ENCODE measurements at places on chromosomes 2 and 18. TPM values are rescaled to one million over a fixed set of nuclear protein-coding genes. Genes with fewer than 3 reads are reported as not detected.

DNA sequence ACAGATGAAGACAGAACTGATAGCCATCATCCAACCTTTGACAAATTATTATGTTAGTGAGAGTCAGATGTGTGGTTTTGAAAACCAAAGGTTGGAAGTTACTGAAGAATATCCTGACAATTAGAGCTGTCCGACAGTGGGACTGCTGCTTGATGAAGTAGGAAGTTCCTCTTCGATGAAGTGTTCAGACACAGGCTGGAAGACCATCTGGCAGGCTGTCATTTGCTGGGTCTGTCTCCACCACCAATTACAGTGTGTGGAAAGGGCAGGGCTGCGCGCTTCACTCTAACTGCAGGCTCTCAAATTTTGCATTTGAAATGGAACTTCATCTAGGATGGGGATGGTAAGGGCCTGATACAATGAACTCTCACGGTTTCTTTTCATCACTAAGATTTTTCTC, 313.8 kb downstream of the PIK3C3 start:
- DNase-seq = peak; percentile 29

GRCh38 chr18:48979944-48980890, 29.5 kb upstream of the SMAD7 start:
- no peak for DNase-seq

The TTC21B gene
- 28.6 TPM for total RNA-seq

The TCF23 gene
- not detected for total RNA-seq

GRCh38 chr2:230230087-230230486, 4.6 kb downstream of the SP140 start:
- DNase-seq = peak; percentile 64

The KIF5C gene
- 0.17 TPM for total RNA-seq

GRCh38 chr2:221612161-221612560, 40.1 kb upstream of the EPHA4 start:
- DNase-seq = no peak

GRCh38 chr2:1676913-1677820, 67.1 kb downstream of the PXDN start:
- no peak for DNase-seq

The NEMP2 gene
- 6.3 TPM for total RNA-seq

The IL36G gene
- total RNA-seq = not detected

DNA sequence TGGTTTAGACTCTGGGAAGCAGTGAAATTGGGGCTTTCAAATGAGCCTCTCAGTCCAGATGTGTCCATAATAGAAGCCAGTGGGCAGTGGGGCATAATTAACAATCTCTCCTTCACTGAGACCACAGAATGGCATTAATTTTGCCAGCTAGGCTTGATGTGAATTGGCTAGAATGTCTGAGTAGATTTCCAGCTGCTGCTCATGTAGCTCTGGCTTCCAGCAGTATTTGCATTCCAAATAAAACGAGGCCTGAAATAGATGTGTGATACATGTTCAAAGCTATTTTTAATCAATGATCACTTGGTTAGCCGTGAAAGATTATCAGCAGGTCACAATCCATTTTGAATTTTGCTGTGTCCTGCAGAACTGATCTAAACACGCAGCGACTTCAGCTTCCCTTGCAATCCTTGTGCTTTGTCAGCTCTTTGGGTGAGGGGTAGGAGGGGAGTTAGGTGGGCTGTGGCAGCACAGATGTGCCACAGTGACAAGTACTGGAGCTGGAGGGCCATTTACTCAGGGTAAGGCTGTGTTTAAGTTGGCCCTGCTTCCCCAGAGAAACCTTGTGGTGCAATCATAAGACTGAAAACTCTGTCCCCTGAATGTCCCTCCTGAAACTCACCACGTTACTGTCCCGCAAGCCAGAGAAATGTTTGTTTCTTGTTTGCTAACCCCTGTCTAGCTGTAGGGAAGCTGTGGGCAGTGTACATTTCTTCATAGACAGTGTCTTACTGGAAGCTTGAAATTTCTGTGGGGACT, 56.9 kb upstream of the TMEM178A start:
- DNase-seq = no peak

The ERFE gene
- total RNA-seq = 1.5 TPM

DNA sequence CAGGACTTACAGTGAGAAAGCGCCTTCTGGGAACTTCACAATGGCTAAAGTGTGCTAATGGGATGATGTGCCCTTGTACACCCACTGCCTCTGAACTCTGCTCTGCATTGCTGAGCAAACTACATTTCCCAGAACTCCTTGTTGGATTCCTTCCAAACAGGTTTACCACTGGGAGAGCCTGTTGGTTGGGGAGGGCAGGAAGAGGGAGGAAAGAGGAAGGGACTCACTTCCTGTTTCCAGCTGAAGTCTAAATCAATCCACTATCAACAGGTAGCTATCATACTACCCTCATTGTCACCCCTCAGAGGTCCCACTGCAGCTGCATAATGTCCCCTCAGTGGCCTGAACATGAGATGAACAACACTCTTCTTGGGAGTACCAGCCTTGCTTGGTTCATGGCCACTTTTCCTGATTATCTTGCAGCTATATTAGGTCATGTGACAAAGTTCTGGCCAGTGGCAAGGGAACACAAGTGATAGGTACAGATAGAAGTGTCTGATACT, 109.7 kb downstream of the MSH2 start:
- DNase-seq = peak; percentile 43

- DNase-seq = peak; percentile 52
Measured at GRCh38 chr2:221480163-221480562, 91.9 kb downstream of the EPHA4 start.

- peak; percentile 5 for DNase-seq
Measured at GRCh38 chr2:164084066-164084465, 348.3 kb upstream of the FIGN start.

DNA sequence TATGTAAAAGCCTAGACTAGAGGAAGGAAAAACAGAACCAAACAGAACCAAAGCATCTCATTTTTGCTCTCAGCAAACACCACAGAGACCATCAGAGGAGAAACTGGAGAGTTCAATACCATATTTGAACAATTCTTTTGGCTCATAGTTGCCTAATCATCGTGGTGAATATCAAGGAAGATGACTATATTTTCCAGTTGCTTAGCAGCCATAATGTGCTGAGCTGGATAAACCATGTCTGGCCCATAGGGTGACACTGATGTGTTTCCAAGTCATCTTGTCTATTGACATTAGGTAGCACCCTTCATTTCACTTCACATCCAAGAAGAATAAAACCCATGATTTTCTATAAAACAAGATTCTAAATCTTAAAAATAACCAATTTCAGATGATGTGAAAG, 5.9 kb upstream of the XRCC5 start:
- DNase-seq = no peak

The POLR1B gene
- total RNA-seq = 13.4 TPM

The RPE gene
- total RNA-seq = 81.3 TPM

The CNDP1 gene
- not detected for total RNA-seq

DNA sequence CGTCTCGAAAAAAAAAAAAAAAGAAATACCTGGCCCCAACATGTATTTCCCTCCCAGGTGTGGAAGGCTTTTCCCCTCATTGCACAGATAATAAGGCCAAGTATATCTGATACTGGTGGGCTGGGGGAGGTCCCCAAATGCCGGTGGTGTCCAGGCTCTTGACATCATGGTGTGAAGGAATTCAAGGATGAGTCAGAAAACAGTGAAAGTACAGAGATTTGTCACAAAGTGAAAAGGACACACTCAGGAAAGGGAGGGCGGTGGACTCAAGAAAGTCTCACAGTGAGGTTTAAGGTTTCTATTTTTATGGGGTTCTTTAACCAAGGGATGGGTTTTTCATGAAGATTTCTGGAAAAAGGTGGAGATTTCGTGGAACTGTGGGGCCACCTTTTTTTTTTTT, 37.8 kb upstream of the FZD5 start:
- no peak for DNase-seq

DNA sequence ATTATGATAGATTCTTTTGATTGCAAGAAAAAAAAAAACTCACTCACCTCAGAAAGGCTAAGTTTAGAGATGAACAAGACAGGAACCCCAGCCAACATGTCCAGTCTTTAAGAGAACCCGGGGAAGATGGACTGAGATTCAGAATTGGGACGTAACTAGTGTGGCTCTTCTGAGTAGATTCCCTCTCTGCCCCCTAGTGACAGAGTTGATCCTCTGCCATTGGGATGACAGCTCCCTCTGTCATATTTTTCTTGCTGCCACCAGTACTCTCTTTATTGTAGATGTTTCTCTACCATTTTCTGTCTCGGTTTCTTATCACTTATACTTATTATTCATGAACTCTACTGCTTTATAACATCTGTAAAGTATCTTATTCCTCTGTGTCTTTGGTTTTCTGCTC, 77.7 kb downstream of the GULP1 start:
- peak; percentile 73 for DNase-seq

- DNase-seq = no peak
Measured at GRCh38 chr2:195575016-195575415, 82.0 kb upstream of the SLC39A10 start.

DNA sequence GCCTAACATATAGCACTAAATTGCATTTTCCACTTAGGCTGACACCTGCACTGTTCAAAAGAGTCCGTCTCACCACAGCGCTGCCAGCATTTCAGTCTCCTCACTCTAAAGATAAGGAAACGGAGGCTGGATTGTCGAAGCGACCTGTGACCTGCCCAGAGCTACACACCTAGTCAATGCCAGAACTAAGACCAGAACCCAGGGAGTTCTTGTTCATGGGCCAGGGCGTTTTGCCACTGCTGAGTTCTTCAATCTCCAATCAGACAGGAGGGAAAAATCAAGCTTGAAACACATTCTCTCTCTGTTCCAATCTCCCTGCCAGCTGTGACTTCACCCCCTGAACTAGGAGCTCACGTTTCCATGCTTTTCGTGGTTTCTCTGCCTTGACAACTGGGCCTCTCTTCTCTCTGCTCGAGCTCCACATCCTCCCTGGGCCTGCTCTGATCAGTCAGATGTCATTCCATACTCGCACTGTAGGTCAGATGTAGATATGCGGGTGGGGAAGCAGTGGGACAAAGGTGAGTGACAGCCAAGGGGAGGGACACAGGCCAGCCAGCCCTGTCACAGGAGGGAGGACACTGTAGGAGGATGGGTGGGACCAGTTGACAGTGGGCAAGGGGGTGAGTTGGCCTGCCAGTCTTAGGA, 221.1 kb upstream of the SMAD2 start:
- no peak for DNase-seq

The ECEL1 gene
- not detected for total RNA-seq

The EFEMP1 gene
- total RNA-seq = 615 TPM

The TMEM182 gene
- 3.9 TPM for total RNA-seq

The OTOF gene
- total RNA-seq = not detected

GRCh38 chr18:28903306-28903705, 726.4 kb upstream of the CDH2 start:
- peak; percentile 61 for DNase-seq

The ANKRD30BL gene
- not detected for total RNA-seq

DNA sequence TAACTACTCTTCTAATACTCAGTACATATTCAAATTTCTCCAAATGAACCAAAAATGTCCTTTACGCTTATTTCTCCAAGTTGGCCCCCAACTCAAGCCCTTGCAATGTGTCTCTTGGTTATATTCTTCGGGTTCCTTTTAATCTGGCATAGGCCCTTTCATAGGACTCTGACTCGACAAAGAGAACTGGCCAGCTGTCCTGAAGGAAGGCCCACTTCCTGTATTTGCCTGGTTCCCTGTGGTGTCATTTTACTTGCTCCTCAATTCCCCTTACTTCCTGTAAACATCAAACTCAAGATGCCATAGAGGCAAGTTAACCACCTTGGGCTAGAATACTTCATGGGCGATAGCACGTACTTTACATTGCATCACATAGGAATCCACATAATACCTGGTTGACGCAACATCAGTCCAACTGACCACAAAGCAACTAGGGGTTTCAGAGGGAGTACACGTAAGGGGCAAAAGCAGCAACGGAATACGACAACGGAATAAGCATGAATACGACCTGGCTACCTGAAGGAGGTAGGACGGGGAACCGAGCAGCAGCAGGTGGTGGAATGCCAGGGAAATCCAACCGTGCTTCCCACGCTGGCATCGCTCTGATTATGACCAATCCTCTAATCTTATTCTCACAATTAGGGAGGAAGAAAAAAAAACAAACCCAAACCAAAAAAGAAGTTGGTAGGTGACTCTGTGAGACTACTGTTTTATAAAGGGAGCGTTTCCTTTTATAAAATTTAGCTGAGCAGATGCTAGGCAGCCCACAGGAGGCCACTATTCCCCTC, 823 bp upstream of the GORASP2 start:
- peak; percentile 5 for DNase-seq

GRCh38 chr18:21441670-21442069, 158.8 kb downstream of the ESCO1 start:
- no peak for DNase-seq

DNA sequence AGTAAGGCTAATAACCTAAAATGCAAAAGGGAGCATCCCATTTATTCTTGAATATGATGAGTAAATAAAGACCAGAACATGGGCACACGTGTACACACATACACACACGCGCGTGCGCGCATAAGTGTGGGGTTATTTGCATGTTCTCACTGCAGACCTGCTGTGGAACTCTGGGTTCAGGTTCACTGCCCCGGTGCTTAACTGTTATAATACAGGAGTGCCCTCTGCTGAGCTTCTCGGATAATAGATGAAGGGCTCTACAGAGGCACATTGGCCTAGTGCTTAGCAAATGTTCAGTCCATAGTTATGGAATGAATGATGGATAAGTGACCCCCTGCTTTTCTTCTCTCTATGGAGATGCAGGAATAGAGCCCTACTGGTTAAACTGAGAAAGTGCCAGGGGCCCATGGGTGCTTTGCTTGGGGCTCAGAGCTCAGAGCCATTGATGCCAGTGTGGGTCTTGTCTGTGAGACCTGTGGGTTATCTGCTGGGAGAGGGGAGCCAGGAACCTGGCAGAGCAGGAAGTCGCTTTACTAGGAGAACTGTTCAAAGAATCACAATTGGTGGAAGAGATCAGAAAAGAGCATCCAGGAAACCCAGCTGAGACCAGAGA, 3.6 kb upstream of the ARL4C start:
- DNase-seq = peak; percentile 63

DNA sequence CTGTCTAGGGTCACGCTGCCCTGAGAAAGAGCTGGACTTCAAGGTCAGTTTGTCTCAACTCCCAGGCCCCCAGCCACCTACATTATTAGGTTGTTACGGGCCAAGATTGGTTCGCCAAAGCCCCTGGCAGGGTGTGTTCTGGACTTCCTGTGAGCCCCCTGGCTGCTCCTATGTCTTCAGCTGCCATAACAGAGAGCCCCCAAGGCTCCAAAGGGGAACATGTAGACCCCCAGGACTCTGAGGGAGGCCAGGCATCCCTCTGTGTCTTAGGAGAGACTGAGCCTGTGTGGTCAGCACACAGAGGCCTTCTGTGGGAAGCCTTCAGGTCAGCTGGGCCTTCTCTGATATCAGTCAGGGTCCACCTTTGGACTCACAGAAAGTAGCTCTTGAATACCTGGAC, 58.3 kb downstream of the INHBB start:
- no peak for DNase-seq

The UGT1A3 gene
- not detected for total RNA-seq

- DNase-seq = peak; percentile 14
Measured at GRCh38 chr2:139529080-139529479, 748.9 kb upstream of the NXPH2 start.

- DNase-seq = no peak
Measured at GRCh38 chr2:181483876-181484275, 26.7 kb downstream of the ITGA4 start.

The ACKR3 gene
- total RNA-seq = 0.17 TPM

- DNase-seq = no peak
Measured at GRCh38 chr2:122388208-122388607, 632.8 kb downstream of the TSN start.

The IL36A gene
- total RNA-seq = not detected

The ANKRD62 gene
- total RNA-seq = not detected

- peak; percentile 29 for DNase-seq
Measured at GRCh38 chr2:229927817-229928321, 5.6 kb downstream of the FBXO36 start.

The EDAR gene
- not detected for total RNA-seq

GRCh38 chr18:29912351-29912750, 1130.2 kb downstream of the DSC3 start:
- DNase-seq = no peak

The GPR45 gene
- not detected for total RNA-seq

Measured in fibroblast of lung (primary cell).